GM18507 (cell line): ENCODE measurements at places on chromosomes 11 and 22.

DNA sequence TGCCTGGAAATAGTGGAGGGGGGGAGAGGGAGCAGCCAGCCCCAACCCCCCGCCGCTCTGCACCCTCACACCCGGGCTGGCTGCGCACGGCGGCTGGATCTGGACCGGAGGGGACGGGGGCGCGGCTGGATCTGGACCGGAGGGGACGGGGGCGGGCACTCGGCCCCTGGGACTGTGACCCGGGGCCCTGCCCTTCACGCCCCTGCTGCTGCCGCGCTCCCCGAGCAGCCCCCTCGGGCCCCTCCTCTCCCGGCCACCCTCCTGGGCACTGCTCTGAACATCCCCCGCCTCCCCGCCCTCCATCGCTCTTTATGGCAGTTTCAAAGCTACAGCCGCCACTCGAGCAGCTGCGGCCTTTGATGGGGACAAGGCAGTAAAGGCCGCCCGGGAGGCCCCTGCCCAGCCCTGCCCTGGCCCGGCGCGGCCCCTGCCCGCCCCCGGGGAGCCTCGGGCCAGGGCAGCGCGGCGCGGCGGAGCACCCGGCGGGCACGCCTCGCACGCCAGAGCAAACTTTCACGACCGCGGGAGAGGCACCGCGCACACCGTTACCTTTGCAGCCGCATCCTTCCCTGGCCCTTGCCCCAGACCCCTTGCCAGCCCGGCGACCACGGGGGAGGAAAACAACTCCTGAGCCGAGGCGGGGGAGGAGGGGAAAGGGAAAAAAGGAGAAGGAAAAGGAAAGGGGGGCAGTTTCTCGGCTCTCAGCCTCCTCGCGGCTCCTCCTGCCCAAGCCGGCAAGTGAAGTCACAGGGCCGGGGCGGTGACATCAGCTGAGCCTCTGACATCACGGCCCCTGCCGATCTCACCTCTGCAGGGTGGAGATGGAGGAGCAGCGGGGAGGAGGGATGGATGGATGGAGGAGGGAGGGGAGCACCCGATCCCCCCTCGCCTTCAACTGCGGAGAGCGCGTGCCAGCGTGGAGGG, 13.1 kb upstream of the TCF20 start:
- no peak for DNase-seq

- no peak for DNase-seq
Measured at GRCh38 chr11:34514597-34514996, 1.0 kb upstream of the ELF5 start.

GRCh38 chr11:3030289-3031070, 26.7 kb downstream of the CARS1 start:
- no peak for DNase-seq

DNA sequence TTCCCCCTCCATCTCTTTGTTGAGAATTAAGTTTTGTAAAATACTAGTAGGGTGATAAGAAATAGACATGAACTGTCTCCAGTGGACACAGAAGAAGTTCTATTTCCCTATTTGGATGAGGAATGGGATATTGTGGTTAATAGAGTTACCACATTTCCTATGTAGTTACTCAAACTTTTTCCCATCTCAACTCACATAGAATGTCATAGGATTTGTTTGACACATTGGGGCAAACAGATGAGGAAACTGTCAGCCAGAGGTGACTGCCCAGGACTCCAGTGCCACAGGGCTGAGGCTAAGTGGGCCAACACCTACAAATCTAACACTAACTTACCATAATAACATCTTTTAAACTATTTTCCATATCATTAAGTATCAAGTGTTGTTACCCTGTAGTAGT, 58.3 kb downstream of the CCDC83 start:
- DNase-seq: no peak

DNA sequence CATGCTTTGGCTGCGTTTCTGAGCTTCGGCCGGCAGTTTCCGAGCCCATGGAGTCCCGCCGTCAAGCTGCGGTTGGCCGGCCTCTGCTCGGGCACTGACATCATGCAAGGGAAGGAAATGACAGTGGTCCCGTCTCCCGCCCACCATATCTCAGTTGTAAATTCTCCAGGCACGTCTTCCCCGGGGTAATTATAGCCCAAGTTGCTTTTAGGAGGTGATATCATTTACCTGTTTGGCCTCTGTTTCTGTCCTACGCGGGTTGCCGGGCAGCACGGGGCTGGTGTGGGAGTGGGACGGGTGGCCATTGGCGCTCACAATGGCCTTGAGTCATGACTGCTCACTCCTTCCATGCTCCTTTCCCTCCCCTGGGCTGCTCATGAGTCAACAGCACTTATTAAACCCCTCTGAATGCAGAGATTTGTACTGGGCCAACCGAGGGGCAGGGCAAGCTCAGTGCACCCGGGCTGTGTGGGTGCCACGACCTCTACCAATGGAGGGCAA, 4.2 kb upstream of the ANO1 start:
- no peak for DNase-seq

GRCh38 chr11:79570104-79570503, 129.3 kb upstream of the TENM4 start:
- no peak for DNase-seq

DNA sequence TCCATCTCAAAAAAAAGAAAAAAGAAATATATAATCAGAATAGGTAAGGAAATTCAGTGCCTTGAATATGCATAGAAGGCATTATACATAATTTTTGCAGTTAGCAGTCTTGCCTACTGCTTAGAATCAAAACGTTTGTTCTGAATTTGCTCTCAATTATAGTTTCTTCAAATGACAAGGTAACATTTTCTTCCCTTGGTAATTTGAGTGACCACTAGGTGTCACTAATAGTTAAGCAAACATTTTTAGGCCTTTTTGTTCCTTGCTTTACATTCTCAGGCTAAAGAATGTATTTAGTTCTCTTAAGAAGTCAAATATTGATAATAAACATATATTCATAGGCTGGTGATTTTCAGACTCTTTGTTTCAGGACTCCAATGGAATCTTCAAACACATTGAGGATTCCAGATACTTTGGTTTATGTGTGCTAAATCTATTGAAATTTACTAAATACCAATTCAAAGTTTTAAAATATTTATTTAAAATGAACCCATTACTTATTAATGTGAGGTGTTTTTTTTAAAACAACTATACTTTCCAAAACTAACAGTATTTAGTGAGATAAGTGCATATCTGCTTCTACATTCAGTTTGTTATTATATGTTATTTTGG, 55.0 kb upstream of the DEPDC7 start:
- DNase-seq: no peak

- no peak for DNase-seq
Measured at GRCh38 chr11:47124675-47125074, 52.0 kb downstream of the ARFGAP2 start.

DNA sequence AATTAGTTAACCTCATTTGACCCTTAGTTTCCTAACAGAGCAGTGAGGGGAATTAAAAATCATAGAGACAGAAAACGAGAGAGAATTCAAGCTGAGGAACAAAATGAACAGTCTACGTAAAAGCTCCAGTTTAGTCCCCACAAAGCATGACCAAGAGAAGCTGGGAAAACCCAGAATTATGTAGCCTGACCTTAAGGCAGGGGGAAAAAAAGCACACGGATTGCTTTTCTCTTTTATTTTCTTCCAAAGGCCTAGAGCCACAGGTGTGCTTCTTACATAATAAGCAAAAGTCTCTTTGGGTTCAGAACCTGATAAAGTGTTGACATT, 514 bp upstream of the AMBRA1 start:
- no peak for DNase-seq

DNA sequence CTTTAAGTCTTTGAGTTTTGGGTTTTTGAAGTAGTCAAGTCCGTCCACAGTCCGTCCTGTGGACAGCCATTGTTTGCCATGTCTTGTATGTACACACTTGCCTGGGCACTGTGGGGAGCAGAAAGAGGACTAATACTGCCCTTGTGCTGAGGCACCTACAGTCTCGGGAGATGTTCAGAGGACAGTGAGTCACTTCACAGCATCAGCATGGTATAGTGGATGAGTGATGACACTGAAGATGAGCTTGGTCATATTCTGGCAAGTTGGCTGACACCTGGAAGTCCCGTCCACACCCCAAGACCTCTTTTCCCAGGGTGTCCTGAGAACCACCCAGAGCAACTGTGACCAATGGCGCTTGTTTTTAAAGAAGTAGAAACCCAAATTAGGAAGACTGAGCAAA, 29.2 kb downstream of the NF2 start:
- DNase-seq: no peak

DNA sequence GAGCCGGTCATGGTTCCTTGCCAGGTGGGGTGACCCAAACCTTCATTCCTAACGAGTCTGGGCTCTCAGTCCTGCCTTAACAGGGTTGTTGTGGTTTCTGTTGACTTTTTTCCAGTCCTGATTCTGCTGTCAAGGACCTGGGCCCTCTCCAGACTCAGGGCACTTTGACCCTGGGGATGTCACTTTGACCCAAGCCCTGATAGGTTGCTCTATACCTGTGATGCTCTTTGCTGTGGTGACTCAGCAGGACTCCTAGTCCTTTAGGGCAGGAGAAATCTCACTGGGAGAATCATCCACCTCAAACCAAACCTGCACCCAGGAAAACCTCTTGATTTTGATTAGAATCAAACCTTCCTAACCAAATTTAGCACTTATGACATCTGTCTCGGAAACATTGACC, 20.5 kb upstream of the MPPED1 start:
- DNase-seq: no peak

GRCh38 chr22:36571991-36572390, 43.0 kb upstream of the EIF3D start:
- no peak for DNase-seq

DNA sequence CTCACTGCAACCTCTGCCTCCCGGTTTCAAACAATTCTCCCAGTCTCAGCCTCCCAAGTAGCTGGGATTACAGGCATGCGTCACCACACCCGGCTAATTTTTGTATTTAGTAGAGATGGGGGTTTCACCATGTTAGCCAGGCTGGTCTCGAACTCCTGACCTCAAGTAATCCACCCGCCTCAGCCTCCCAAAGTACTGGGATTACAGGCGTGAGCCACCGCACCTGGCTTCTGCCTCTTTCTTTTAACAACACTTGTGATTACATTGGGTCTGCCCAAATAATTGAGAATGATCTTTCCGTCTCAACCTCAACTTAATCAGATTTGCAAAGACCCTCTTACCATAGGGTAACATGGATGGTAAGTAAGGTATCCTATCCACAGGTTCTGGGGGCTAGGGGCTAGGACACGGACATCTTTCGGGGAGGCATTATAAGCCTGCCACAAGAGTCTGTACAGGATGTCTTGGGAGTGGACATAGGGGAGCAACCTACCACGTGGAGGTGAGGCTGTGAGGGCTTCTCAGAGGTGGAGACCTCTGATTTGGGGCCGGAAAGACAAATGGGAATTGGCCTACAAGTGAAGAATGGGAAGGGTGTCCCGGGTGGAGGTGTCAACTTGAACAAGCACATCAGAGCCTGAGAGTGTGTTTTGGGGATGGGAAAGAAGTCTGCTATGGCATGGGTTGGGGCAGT, 2.7 kb upstream of the CBX6 start:
- DNase-seq: no peak

DNA sequence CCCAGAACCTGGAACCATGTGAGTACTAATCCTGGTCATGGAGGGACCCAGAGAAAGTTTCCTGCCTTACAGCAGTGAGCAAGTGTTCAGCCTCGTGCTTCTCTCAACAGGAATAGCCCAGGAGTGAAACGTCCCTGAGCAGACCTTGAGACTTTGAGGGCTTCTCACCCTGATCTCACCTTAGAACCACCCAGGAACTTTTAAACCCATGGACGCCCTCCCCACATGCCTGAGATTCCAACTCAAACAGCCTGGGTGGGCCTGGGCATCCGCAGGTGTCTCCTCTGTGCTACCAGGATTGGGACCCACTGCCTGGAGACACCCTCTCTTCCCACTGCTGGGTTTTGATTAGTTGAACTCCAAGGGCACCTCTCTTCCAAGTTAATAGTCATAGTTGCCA, 297.2 kb downstream of the NTM start:
- no peak for DNase-seq

- no peak for DNase-seq
Measured at GRCh38 chr11:62418733-62419132, at the start of gene SCGB1A1. TSS of gene SCGB1A1 (plus strand) at chr11:62419033. CDS start at chr11:62419096, 63 bp downstream.

GRCh38 chr11:30481796-30482195, 104.4 kb downstream of the MPPED2 start:
- no peak for DNase-seq

DNA sequence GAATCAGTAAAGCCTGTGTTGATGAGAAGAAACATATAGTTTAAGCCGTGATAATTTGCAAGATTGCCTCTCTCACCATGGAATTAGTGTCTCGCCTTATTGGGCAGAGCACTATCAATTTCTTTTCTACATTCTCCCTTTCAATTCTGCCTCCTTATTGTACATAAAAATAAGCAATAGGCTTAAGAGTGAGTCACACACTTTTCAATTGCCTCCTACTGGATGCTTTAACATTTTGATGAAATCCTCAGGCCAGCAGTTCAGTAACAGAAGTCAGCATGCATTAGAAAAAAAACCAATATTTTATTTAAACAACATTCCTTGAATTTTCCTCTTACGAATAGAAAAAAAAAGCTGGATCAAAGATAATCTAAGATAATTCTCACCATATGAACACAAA, 33.8 kb upstream of the VWA5A start:
- no peak for DNase-seq

DNA sequence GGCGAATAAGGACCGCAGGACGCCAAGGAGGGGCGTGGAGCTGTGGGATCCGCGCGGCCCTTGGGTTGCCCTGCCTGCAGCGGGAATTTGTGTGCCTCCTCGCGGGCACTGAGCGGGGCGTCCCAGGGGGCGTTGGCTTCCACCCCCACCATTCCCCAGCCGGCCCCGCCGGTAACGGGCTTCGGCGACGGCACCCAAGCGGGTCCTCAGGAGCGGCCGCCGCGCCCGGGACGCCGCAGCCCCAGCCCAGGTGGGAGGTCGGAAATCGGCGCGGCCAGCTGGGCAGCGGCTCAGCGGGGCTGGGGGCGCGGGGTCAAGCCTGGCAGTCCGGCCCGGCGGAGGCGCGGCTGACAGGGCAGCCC, 320 bp downstream of the CLTCL1 start:
- DNase-seq: no peak

DNA sequence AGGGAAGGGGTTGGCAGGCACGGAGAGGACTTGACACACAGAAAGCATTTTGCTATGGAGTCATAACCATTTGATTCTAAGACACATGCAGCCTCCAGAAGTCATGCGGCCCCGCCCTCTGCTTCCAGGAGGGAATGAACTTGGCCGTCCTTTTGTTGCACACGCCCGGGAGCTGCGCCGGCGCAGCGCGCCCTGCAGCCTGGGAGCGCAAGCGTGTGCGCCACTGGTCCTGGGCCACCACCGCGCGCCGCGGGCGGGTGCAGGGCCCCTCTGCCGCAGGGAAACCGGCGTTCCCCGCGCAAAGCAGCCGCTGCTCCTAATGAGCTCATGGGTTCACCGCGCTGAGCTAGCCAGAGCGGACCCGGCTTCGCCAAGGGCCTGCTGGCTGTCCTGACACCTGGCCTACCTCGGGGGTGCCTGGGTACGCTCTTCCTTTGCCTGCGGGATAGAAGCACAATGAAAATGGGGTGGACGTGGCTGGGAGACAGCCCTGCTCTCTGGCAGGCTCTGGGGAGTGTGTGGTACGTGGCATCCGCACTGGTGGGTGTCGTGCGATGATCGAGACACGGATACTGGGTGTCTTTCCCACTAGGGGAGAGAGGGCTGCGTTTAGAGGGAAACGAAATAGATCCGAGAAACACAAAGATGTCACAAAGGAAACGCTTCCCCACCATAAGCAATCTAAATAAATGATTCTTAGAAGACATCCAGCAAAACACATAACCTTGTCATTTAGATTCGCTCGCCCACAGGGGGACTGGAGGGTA, 669 bp downstream of the MICAL3 start:
- DNase-seq: no peak

- no peak for DNase-seq
Measured at GRCh38 chr11:16397390-16397789, 41.0 kb upstream of the SOX6 start.
